Choroid plexus epithelial cell (primary cell): ENCODE measurements at places on chromosomes 7 and 10.

DNA sequence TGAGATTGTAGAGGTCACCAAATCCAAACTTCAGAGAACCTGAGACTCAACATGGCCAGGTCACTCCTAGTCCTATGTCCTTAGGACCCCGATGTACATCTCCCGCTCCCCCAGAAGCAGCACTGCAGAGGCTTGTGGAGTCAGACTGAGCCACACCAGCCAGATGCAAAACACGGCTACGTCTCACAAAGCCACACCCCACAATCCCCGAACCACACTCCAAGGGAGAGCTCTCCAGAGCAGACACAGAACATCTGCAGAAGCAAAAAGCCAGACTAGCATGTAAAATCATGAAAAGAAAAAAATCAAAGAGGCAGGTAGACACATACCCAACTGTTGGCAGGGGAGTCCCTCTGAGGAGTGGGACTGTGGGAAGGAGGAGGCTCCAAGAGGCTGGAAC is 104.9 kb downstream of the CTBP2 start:
- DNase-seq: peak; percentile 28

DNA sequence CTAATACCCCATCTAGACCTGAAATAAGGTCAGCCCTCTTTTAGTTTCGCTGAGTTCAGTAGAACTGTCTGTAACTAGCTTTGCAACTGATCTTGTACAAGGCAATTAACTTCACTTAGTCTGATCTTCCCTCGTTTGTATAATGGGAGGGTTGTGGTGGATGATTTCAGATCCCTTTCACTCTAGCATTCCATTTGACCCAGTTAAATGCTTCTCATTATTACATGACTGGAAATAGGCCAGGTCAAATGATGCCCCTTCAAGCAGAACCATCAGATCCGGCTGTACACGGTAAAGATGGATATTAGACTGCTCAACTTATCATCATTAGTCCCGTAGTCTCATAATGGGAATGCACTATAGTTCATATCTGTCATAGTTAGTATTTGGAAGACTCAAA is 1009.0 kb downstream of the LRMDA start:
- DNase-seq: no peak

DNA sequence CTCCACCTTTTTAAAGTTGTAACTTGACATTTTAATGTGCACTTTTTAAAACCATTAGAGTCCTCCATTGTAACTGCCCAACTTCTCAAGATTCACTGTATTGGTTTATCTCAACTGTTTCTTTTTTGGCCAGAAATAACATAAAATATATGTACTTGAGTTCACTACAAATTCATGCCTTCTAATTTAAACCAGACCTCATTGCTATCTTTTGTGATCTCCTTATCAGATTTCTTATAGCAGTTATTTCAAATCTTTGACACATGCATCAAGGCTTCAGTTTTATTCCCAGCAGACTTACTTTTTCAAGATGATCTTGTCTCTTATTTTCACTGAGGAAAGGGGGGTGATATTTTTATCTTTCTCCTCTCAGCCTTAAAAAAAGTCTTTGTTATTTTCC is 154.3 kb downstream of the PHF14 start:
- DNase-seq: no peak

- no peak for DNase-seq
Measured at GRCh38 chr7:129047761-129048160, 7.2 kb downstream of the TNPO3 start.

GRCh38 chr10:33217854-33218253 is 116.6 kb downstream of the NRP1 start:
- no peak for DNase-seq

DNA sequence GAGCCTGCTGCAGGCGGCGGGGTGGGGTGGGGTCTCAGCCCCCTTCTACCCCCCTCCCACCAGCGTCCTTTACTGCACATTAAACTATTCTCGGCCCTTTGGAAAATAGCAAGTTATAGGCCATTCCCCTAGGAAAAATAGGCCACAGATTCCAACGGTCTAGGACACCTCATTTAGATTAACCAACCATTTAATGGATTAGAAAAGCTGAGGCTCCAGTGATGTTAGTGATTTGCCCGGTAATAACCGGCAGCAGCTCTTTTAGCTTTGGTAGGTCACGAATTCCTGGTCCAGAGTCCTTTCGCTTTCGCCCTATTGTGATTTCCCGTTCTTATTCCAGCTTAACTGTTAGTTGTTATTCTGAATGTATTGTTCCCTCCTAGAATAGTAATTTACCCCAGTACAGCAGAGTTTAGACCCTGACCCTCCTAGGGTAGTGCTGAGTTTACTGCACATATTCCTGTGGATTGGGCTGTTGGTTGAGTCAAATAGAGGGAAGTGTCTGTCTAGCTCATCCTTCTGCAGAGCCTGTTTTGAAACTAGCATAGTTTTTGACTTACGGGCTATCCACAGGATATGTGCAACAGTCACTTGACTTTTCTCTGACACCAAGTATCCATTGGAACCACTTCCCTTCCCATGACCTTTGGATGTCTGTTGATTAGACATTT is 754 bp downstream of the GSTO1 start:
- peak; percentile 91 for DNase-seq

GRCh38 chr10:17475661-17476060 is 21.3 kb upstream of the ST8SIA6 start:
- DNase-seq: no peak

GRCh38 chr10:94172332-94172731 is 178.6 kb downstream of the PLCE1 start:
- DNase-seq: no peak

DNA sequence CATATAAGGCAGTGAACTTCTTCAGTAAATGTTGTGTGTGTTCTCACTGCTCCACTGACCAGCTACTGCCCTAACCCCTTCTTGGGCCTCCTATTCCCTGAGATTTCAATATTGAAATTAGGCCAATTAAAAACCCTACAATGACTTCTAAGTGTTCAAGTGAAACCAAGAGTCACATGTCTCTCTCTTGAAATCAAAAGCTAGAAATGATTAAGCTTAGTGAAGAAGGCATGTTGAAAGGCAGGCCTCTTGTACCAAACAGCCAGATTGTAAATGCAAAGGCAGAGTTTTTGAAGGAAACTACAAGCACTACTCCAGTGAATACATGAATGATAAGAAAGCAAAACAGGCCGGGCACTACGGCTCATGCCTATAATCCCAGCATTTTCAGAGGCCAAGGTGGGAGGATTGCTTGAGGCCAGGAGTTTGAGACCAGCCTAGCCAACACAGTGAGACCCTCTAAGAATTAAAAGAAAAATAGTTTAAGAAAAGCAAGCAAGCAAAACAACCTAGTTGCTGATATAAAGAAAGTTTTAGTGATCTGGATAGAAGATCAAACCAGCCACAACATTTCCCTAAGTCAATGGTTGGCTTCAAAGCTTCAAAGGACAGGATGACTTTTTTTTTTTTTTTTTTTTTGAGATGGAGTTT is 22.3 kb downstream of the BRAF start:
- no peak for DNase-seq

DNA sequence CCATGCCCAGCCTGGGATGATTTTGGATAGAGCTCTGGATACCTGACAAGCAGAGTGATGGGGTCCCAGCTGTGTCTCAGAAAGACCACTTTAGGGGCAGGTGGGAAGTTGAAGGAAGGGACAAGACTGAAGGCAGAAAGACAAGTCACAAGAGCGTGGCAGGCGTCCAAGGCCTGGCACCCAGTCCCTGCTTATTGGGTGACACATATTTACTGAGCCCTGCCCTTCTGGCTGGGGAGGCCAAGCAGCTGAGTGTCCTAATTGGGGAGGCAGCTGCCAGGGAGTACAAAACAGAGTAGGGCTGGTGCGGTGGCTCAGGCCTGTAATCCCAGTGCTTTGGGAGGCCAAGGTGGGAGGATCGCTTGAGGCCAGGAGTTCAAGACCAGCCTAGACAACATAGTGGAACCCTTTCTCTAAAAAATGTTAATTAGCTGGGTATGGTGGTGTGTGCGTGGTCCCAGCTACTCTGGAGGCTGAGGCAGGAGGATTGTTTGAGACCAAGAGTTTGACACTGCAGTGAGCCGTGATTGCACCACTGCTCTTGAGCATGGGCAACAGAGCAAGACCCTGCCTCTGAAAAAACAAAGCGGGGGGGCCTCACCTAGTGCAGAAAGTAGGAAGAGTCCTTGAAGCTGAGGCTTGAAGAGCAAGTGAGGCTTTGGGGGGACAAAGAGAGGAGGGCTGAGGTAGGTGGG is 53.0 kb upstream of the GTF2I start:
- no peak for DNase-seq

DNA sequence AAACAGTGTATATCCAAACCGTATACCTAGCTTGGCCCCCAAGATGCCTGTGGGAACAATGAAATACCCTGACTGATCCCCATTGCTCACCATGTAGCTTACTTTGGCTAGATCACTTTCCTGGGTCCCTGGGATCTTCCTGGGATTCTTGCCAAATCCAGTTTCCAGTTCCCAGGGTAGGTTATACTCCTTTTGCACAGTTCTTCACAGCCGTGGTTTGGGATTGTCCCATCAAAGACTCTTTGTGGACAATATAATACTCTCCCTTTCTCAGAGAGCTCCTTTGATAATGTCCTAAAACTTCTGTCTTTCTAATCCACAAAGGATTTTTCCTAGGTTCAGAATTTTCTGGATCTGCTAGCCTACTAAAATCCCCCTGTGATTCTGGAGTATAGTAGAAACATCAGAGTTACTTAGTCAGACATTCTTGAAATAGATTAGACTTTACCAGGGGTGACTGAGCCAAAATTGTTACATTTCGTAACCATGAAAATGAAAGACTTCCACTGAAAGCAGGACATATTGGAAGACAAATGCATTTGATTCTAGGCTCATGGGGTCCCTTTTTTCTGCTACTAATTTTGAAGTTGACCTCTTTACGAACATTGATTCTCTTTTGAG is 388.3 kb upstream of the ETV1 start:
- peak; percentile 72 for DNase-seq

DNA sequence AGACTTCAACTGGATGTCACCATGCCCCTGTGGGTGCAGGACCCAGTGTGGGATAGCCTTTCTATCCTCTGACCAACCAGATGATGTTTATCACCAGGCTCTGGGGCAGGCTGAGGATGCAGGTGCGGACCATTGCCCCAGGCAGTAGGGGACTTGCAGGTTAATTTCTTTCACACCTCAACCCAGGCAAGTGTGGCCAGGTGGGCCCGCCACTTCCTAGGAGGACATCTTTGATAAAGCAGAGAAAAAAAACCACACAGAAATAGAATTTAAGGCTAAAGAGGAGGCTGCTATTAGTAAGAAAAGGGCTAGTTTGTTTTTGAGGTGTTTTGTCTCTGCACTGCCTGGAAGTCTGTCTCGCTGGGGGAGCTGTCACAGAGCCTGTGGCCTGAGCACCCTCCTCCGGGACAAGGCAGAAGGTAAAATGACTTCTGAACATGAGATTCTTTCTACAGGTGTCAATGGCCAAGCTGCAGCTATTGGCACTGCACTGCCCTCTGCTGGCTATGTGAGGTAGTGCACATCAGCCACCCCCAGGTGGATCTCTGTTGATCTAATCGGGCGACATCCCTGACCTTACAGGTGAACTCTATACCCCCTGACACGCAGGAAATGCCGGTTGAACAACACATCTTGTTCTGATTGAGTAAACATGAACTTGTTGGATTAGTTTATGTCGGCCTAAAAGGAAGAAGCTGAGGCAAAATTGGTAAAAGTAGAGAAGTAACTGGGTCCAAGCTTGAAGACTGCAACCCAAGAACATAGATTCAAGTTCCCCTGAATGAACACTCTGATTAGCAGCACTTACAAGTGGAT is 21.0 kb downstream of the UPP1 start:
- peak; percentile 49 for DNase-seq
